ENCODE measurements at places on chromosomes 2 and 18. TPM values are rescaled to one million over a fixed set of nuclear protein-coding genes. Genes with fewer than 3 reads are reported as not detected.

RRM2 gene
- total RNA-seq: 2.1 TPM

CCDC150 gene
- total RNA-seq: 0.72 TPM

NEU2 gene
- not detected for total RNA-seq

CPS1 gene
- 0.72 TPM for total RNA-seq

CD8B2 gene
- 5.0 TPM for total RNA-seq

CHRNA1 gene
- 0.27 TPM for total RNA-seq

TSHZ1 gene
- total RNA-seq: 23.4 TPM

MOGAT1 gene
- total RNA-seq: not detected

FSHR gene
- not detected for total RNA-seq

SLC5A7 gene
- total RNA-seq: not detected

ACYP2 gene
- total RNA-seq: 10.2 TPM

CAPN14 gene
- total RNA-seq: 0.14 TPM

RBM44 gene
- 1.2 TPM for total RNA-seq

CHRNG gene
- not detected for total RNA-seq

POTEC gene
- total RNA-seq: not detected

GALNT13 gene
- 0.14 TPM for total RNA-seq

ANKRD29 gene
- not detected for total RNA-seq

CD207 gene
- not detected for total RNA-seq

TUBA3E gene
- not detected for total RNA-seq

HOXD8 gene
- total RNA-seq: not detected

COL5A2 gene
- total RNA-seq: 0.39 TPM

STK36 gene
- 8.1 TPM for total RNA-seq

ZNF513 gene
- total RNA-seq: 19.0 TPM

GAL3ST2 gene
- 1.1 TPM for total RNA-seq

MARCHF7 gene
- total RNA-seq: 76.5 TPM

NPAS2 gene
- total RNA-seq: 13.1 TPM

PROM2 gene
- total RNA-seq: 0.11 TPM

MFF gene
- 48.6 TPM for total RNA-seq

LNPK gene
- total RNA-seq: 16.9 TPM

GAREM1 gene
- total RNA-seq: 0.25 TPM

BIN1 gene
- 92.4 TPM for total RNA-seq

CCBE1 gene
- not detected for total RNA-seq

KATNAL2 gene
- total RNA-seq: 1.0 TPM

PRKAG3 gene
- total RNA-seq: not detected

PSTPIP2 gene
- total RNA-seq: 6.4 TPM

FAM117B gene
- total RNA-seq: 45.8 TPM

TUBB8B gene
- total RNA-seq: not detected

NEMP2 gene
- total RNA-seq: 7.8 TPM

FSIP2 gene
- total RNA-seq: 0.69 TPM

POTEI gene
- not detected for total RNA-seq

DNAH7 gene
- total RNA-seq: not detected

PLGLB1 gene
- 1.7 TPM for total RNA-seq

CNNM4 gene
- total RNA-seq: 8.3 TPM

MROH2A gene
- total RNA-seq: not detected

CACNB4 gene
- total RNA-seq: 0.17 TPM

GCFC2 gene
- total RNA-seq: 14.4 TPM

ITGB1BP1 gene
- total RNA-seq: 38.8 TPM

LGALSL gene
- total RNA-seq: 0.35 TPM
